ENCODE measurements at places on chromosomes 13 and 19.
A peak's percentile ranks its signal among the peaks of the same experiment; 100 is the strongest.

GRCh38 chr19:35217649-35217990, 10.9 kb downstream of the FAM187B start:
- no peak for DNase-seq

- DNase-seq: no peak
Measured at GRCh38 chr13:106527445-106527801, 8.0 kb downstream of the EFNB2 start.

GRCh38 chr13:34310539-34310938, 492.6 kb downstream of the RFC3 start:
- no peak for DNase-seq

DNA sequence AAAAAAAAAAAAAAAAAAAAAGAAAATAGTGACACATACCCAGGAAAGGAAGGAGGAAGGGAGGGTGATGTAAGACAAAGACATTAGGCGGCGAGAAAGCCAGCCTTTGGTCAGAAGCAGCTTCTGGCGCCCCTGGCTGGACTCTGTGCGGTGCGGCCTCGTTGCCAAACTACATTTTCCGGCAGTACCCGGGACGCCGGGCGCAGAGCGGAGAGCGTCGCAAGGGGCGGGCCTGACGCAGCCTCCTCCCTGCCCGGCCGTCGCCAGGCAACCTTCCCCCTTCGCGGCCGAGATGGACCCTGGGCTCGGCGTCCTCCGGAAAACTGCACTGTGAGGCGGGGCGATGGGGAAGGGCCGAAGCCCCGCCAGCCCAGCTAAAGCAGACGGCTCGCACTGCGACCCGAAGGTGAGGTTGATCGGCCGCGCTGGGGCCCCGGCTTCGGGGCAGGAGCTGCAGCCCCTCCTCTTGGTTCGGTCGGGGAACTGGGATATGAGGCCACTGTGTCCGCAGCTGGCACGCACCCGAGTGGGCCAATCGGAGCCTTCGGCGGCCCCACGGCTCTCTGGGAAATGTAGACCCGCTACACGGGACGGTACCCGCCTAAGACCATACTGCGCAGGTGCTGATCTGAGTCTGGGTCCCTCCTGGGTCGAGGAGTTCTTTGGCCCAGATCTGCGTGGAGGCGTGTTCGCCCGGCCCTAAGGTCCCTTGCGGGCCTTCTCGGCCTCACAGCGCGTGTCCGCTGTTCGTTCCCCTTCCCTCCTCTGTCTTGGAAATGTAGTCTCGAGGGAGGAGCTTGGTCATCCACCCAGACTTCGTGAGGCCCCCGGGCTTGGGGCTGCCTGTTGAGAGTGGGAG, 2.3 kb upstream of the MZF1 start:
- peak; percentile 97 for DNase-seq

DNA sequence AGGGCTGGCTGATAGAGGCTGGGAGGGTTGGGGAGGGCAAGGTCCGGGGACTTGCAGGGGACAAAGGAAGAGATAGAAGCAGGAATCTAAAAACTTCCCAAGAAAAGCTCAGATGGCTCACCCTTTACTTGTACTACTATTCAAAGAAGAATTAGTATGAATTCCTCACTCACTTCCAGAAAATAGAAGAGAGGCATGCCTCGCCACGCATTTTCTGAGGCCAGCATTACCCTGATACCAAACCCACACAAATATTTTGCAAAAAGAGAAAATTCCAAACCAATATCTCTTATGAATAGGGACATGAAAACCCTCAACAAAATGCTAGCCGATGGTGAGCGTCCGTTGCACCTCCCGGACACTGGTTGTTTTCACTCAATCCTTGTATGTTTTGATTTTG, 54.0 kb downstream of the ING1 start:
- no peak for DNase-seq

- no peak for DNase-seq
Measured at GRCh38 chr13:45016792-45017425, 27.6 kb downstream of the GPALPP1 start.

GRCh38 chr19:6087074-6087571, 23.2 kb downstream of the RFX2 start:
- DNase-seq: no peak

GRCh38 chr19:29952177-29952576, 10.1 kb downstream of the URI1 start:
- DNase-seq: no peak

DNA sequence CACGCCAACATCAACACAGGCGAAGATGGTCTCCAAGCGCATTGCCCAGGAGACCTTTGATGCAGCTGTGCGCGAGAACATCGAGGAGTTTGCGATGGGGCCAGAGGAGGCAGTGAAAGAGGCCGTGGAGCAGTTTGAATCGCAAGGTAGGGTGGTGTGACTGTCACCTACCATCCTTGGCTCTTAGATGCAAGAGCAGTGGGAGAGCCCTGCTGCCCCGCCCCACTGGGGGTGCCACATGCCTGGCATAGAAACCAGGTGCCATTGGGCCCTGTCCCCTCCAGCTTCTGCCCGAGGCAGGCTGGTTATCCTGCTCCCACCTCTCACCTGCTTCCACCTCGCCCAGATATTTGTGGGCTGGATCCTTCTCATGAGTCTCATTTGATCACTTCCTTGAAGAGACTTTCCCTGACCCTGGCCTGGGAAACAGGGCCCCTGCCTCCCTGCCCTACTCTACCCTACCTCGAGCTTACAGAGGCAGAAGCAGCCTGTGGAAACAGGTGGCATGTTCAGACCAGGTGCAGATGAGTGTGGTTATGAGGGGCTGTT, 9.4 kb downstream of the ARMC6 start:
- no peak for DNase-seq

DNA sequence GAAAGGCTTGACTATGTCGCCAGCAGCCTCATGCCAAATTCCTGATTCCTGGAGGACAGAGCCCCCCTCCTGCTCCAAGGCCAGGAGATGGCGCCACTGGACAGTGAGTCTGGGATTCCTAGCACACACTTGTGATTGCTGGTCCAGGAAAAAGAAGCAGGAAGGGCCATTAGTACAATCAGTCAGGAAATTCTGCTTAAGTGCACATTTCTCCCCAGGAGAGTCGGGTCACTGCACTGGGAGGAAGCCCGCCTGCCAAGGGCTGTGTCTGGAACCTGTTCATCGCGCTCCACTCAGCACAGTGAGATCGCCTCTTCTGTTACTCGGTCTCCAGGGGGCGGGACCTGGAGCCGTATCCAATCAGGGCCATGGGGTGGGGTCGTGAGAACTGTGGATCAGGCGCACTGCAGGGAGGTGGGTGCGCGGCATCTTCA, 65.1 kb downstream of the ZNF823 start:
- DNase-seq: peak; percentile 55

GRCh38 chr13:102033386-102033785, 368.5 kb downstream of the FGF14 start:
- no peak for DNase-seq

DNA sequence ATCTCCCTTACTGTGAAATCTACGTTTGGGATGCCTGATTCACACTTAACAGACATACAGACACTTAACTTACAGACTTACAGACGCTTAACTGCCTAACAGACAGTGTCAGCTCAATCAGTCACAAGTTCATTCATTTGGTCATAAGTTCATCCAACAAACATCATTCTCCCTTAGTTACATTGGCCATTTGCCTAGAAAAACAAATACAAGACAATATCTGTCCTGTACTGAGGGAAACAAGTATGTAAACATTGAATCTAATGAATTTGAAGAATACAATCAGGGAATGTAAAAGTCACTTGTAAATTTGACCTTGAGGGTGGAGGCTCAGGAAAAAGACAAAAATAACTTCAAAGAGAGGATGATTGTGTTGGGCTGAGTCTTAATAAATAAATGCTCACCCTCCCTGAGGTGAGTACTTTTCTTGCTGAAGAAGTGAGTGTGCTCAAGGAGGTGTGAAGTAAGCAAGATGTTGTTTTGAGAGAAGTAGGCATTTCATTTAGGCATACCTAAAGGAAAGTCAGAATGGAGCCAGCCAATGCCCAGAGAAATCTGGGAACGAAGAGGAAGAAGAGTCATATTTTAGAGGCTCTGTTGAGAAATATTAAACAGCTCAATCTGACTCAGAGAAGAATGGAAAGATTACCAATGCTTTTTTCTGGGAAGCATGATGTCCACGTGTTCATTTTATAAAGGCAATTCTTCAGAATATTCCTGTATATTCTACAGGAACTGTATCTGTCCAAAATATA, 958.4 kb upstream of the SLC10A2 start:
- peak; percentile 87 for DNase-seq

DNA sequence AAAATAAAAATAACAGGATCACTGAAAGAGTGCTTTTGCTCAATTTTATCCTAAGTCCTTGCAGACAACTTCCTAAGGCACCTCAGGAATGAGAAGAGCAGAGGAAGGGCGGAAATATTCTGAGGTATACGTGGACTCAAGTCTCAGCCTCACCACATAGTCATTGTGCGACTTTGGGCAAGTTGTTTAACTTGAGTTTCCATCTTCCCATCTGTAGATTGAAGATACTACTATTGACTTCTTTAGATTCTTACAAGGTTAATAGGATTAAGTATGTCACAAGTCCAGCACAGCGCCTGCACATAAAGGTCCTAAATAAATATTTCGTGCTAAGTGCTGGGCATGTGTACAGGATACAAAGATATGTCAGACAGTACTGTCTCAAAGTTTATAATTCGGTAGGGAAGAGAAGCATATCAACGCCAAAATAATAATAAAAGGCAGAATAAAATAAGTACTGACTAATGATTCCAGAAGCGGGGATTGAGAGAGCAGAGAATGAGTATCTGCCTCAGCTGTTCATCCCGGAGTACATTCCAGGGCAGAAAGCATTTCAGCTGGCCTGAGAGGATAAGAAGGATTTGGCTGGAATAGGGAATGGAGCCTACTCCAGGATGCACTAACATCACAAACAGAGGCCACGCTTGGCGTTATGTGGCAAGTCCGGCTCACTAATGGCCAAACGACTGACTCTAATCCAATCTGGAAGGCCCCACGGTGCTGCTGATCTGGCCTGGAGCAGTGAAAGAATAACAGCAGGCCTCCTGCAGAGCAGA, 139.7 kb downstream of the FLT1 start:
- no peak for DNase-seq

GRCh38 chr13:101746513-101746912, 294.0 kb downstream of the ITGBL1 start:
- DNase-seq: no peak

GRCh38 chr19:4385291-4386040, 14.9 kb downstream of the SH3GL1 start:
- DNase-seq: no peak

GRCh38 chr13:31595563-31595962, 143.8 kb upstream of the RXFP2 start:
- DNase-seq: no peak

GRCh38 chr13:43408274-43408673, 378.5 kb downstream of the ENOX1 start:
- no peak for DNase-seq

DNA sequence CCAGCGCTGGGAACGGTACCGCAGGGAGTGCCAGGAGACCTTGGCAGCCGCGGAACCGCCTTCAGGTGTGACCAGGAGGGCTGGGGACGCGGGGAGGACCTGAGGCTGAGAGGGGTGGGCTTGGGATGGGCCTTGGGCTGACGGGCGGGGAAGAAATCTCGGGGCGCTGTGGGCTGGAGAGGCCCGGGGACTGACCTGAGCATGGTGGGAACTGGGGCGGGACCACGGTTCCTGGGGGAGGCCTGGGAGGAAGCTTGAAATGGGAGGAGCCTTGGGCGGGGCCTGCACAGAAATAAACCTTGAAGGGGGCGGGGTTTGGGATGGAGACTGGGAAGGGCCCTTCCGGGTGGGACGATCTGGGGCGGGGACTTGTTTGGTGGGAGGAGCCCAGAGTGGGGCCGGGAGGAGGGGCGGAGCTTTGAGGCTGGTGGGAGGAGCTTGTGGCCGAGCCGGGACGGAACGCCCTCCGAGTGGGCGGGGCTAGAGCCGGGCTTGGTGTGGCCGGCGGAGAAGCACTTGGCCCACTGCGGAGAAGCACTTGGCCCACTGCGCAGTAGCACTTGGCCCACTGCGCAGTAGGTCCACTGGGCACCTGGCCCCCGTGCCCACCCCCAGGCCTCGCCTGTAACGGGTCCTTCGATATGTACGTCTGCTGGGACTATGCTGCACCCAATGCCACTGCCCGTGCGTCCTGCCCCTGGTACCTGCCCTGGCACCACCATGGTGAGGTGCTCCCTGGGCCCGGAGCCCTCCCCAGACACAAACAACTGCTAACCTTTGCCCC, 2.8 kb downstream of the GIPR start:
- DNase-seq: peak; percentile 88

DNA sequence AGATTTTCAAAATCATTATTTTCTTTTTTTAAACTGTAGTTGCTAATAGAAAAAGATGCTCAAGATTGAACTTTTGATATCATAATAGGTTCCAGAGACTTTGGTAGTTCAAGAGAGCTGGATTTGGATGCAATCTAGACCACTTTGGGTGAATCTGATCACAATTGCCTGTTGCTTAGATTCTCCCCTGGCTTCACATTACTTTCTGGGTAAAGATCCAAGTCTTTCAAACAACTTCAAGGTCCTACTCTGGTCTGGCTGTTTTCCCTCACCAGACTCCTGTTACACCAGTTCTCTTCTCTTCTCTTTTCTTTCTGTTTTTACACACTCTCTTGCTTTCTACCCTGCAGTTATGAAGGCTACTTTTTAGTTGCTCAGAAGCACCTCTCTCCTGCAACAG, 7.4 kb upstream of the SPRY2 start:
- DNase-seq: no peak

- DNase-seq: no peak
Measured at GRCh38 chr13:22189176-22190048, 518.5 kb downstream of the FGF9 start.

- no peak for DNase-seq
Measured at GRCh38 chr13:21735701-21736401, 65.0 kb downstream of the FGF9 start.

DNA sequence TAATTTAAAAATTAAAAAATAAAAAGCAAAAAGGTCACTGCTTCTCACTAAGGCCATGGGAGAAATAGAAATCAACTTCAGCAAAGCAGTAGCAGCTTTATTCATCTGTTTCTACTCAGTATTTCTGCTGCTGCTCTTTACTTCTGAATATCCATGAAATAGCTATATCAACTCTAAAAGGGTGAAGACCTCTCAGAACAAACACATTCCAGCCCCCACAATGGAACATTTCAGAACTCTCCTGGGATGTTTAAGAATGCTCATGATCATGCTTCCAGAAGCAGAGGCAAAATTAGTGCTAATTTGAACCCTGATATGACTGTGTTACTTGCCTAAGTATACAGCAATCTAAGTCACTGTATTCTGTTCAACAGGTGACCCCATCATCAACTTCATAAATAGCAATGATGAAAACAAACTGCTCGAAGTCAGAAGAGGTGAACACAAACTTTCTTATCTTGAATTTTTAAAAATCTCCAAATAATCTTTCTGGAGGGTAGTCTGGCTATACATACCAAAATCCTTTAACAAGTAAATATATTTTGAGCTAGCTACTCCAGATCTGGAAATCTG, 29.6 kb upstream of the DOCK9 start:
- no peak for DNase-seq
